Caco-2 (cell line): ENCODE measurements at places on chromosomes 5 and 9. TPM values are rescaled to one million over a fixed set of nuclear protein-coding genes. Genes with fewer than 3 reads are reported as not detected.

GRCh38 chr5:59758566-59758965 is 135.0 kb downstream of the PDE4D start:
- DNase-seq, result no peak

- no peak for DNase-seq
These were observed 169.2 kb upstream of the MAP1B start for GRCh38 chr5:71937921-71938698.

DNA sequence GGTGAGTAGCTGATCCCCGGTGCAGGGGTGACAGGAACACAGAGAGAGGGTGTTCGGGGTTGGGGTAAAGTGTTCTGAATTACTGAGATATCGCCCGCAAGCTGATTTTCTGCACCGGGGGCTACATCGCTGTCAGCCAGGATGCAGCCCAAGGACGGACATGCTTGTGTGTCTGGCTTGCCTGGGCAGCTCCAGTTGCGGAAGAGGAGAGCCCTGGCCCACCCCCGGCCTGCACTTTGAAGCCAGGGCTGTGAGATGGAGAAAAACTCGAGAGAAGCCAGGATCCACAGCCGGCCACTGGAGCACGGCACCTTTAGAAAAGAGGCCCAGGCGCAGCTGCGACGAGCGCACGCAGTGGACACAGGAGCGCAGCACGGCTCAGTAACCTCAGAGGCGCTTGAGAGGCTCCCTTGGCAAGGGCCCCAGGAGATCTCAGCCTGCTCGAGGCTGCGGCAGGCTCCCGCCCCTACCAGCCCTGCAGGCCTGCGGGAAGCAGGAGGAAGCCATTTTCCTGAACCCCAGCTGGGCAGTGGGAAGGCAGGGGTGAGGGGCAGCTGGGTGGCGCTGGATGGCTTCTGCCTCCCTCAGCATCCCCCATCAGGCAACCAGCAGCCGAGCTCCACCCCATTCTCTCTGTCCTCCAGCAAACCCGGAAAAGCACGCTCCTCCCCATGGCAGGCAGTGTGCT is 59.2 kb downstream of the C9orf50 start:
- no peak for DNase-seq

DNA sequence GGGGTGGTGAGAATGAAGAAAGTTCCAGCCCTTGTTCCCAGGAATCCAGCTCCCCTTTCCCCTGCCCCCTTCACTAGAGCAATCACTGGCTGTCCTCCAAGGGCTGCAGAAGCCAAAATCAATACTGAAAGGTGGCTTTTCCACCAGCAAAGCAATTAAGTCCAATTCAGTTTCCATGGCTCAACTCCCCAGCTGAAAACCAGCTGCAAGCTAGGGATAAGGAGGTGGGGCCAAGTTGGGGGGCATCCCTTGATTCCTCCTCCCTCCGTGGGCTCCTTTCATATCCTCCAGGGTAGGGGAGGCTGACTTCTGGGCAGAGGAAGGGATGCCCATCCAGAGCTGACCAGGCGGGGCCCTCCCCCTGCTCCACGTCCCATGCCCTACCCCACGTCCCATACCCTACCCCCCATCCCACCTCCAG is 22.7 kb downstream of the CAMK2A start:
- no peak for DNase-seq

CLK4 gene
- 26.3 and 26.5 TPM in 2 replicates for total RNA-seq
